KBM-7 (cell line): ENCODE measurements at places on chromosomes 6 and 20.
A peak's percentile ranks its signal among the peaks of the same experiment; 100 is the strongest.

DNA sequence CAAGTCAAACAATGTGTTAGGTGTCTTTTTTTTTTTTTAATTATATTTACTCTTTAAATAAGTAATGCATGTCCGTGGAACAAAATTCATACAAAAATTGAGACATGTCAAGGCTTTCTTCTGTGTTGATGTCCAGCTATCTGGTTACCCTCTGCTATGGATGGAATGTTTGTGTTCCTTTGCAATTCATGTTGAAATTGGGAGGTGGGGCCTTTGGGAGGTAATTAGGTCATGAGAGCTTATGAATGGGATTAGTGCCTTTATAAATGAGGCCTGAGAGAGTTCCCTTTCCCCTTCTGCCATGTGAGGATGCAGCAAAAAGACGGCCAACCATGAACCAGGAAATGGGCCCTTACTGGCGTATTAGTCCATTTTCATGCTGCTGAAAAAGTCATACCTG, 83.1 kb upstream of the KCNG1 start:
- no peak for DNase-seq

- DNase-seq, result no peak
Measured at GRCh38 chr6:161815965-161816364, 542.1 kb upstream of the AGPAT4 start.

- peak; percentile 59 for DNase-seq
Measured at GRCh38 chr20:33791959-33792597, 19.1 kb upstream of the CHMP4B start.

DNA sequence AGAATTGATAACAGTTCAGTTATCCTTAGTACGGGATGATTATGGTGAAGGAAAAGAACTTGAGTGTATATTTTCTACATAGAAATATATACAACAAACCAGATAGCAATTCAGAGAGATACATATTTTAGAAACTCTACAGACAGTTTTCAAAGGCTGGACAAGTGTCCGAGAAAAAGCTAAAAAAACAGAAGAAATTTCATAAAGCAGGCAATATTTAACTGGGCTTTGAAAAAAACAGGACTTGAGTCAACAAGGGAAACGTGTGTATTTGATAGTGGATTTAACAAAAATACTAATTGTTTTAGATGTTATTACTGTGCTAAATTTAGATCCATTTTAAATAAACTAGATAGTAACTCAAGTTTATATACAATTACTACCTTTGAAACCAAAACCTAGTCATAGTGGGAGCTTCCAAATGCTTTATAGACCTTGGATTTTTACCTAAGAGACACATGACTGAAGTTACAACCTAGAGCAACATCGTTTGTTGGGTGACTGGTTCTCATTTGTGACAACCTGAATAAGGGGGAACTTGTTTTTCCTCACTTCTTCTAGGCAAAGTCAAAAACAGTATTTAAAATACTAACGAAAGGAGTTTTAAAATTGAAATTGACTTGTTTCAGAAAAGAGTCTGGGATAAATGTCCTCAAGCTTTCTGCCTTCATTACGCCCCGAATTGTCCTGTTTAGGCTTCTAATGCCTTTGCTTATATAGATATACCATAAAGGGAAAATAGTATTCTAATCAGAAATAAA, 116.7 kb upstream of the PRSS16 start:
- DNase-seq, result peak; percentile 58

GRCh38 chr20:57027777-57028176, 238.7 kb downstream of the BMP7 start:
- DNase-seq, result no peak

- DNase-seq, result no peak
Measured at GRCh38 chr6:56647172-56647762, 4.6 kb upstream of the DST start.

- no peak for DNase-seq
Measured at GRCh38 chr6:154673919-154674318, 59.3 kb upstream of the SCAF8 start.

DNA sequence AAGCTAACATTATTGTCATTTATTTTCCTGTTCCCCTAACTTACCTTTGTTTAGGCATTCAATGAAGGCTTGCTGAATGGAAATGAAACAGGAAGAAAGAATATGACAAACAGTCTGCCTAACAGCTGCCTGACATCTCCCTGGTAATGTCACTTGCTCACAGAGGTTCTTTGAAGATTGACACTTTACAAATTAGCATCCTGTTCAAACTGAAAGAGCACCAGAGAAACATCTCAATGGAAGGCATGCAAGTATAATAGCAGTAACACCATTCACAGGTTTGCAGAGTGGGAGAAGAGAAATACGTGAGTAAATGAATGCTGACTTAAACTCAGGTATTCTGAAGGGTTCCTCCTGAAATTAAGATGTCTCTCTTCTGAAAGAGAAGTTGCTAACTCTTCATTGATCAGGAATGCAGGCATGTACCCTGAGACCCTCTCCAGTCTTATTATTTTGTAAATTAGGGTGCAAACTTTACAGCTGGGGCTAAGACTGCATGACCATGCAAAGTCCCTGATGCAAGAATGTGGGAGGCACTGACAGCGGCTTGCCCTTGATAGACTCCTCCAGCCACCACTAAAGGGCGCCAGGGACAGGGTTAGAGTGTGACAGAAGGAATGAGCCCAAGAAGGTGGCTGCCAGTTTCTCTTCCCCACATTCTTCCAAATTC, 1.3 kb upstream of the SMLR1 start:
- no peak for DNase-seq

DNA sequence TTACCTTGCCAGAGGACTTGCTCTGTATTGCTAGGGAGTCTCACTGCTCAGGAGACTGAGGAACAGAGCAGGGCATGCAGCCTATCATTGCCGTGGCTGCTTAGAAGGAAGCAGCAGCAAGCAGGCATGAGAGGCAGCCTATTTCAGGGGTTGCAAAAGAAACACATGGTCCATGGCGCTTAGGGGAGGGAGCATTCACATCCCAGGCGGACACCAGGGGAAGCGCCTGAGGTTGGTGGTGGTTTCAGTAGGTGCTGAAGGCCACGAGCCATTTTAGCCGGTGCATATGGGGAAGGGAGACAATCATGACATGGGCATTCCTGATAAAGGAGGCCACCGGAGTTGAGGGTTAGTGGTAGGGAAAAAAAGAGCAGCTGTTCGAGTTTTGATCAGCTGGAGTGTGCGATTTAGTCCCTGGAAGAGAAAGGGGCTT, 20.9 kb downstream of the FARS2 start:
- DNase-seq, result no peak
